Motor neuron (in vitro differentiated cells): ENCODE measurements at places on chromosomes 13 and 19. TPM values are rescaled to one million over a fixed set of nuclear protein-coding genes. Genes with fewer than 3 reads are reported as not detected.

The SETDB2 gene
- 7.9 and 9.6 TPM in 2 replicates for total RNA-seq

The NDFIP2 gene
- 27.0 and 28.1 TPM in 2 replicates for total RNA-seq

The RASIP1 gene
- total RNA-seq, result 0.42 and 0.64 TPM in 2 replicates

The DNAJC3 gene
- total RNA-seq, result 11.5 and 11.6 TPM in 2 replicates

The R3HDM4 gene
- total RNA-seq, result 30.8 and 32.5 TPM in 2 replicates
